CD4-positive, alpha-beta T cell treated with Interleukin-6 at 100 ng/mL for 8 hours (primary cell): ENCODE measurements at places on chromosomes 6 and 20.

- DNase-seq, result no peak
Measured at GRCh38 chr6:7721649-7722048, 4.2 kb upstream of the BMP6 start.

DNA sequence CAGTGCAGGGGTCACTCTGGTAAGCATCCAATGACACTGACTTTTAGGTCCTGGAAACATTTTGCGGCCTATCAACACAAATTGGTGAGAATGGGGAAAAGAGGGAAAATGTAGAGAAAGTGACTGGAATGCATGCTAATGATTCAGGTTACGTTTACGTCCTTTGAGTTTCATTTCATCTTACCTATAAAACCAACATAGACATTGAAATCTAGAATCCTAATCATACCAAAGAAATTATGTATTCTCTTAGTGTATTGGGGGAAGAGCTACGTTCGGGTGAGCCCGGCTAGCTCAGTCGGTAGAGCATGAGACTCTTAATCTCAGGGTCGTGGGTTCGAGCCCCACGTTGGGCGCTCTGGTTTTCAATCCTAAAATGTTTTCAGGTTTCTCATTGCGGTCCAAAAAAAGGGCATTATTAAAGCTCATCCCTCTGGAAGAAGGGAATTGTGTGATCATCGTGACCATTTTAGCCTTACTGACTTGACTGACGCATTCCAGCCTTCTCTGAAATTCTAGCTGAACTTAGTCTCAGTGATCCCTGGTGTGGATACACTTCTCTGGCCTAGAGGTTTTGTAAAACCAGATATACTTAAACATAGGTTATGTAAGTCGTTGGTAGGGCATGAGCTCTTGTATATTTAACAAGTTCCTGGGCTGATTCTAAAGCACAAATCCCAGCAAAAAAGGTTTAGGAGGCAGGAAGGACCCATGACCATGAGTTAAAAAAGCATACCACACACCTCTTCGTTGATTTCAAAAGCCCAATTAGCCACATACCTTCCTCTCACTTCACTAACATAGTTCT lies 18.3 kb downstream of the HMGN4 start:
- DNase-seq, result no peak

DNA sequence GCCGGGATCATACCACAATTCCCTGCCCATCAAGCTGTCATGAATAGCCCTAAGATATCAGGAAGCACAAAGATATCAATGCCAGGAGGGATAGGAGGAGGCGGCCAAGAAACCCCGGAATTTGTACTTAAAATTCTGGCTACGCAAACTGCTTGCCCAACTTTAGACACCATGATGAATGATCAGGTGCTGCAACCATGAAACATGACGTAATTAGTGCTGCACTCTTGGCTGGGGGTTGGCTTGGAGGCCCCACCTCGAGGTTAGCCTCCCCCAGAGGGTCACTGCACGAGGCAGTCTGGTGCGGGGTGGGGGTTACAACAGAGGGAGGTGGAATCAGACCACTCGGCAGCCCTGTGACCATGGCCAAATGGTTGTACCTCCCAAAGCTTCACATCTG lies 8.9 kb downstream of the SIRPA start:
- DNase-seq, result no peak

DNA sequence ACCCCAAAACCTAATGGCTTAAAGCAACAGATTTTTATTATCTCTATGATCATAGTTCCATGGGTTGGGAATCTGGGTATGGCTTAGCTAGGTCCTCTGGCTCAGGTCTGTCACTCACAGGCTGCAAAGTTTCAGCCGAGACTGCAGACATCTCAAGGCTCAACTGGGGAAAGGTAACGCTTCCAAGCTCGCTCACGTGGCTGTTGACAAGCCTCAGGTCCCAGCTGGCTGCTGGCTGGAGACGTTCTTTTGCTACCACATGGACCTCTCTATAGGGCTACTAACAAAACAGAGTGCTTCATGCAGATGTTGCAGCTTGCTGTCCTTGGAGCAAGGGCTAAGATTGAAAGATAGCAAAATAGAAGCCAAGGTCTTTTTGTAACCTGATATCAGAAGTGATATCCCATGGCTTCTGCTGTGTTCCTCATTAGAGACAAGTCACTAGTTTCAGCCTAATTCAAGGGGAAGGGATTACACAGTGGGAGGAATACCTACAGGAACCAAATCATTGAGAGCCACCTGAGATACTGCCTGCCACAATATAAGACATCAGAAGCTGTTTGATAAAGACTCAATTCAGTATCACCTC lies 6.6 kb downstream of the HTR1E start:
- no peak for DNase-seq

DNA sequence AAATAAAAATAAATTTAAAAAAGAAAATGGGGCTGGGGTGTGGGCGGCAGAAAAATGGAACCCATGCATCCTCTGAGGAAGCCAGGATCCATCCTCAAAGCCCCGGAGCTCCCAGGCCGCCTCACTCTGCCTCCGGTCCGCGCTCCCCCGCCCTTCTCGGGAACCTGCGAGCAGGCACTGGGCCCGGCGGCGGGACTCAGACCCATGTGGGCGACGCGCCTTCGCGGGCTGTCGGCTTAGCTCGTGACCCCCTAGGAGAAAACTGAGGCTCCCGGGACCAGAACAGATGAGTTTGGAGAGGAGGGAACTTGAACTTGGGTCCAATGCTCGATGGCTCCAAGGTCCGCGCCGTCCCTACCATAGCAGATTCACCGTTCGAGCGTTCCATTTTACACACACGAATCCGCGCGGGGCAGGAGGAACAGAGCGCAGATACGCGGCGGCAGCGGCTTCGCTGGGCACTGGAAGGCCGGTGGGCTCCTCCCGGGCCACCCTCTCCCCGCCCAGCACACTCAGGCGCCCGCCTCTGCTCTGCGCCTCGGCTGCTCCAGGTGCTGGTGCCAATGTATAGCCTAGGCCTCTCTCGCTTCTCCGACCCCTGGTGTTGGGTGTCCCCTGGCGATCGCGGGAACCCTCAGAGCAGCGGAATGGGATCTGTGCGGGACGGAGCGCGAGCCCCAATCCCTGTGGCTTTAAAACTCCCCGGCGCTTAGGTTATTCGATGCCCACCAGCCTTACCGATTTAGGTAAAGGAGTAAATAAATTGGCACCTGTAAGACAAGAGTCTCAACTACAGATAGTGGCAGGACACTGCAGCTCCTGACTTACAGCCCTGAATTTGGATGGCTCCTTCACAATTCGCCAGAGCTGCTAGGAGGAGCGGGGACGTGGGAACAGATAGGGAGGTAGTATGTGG lies 39.2 kb downstream of the DPPA5 start:
- DNase-seq, result no peak

DNA sequence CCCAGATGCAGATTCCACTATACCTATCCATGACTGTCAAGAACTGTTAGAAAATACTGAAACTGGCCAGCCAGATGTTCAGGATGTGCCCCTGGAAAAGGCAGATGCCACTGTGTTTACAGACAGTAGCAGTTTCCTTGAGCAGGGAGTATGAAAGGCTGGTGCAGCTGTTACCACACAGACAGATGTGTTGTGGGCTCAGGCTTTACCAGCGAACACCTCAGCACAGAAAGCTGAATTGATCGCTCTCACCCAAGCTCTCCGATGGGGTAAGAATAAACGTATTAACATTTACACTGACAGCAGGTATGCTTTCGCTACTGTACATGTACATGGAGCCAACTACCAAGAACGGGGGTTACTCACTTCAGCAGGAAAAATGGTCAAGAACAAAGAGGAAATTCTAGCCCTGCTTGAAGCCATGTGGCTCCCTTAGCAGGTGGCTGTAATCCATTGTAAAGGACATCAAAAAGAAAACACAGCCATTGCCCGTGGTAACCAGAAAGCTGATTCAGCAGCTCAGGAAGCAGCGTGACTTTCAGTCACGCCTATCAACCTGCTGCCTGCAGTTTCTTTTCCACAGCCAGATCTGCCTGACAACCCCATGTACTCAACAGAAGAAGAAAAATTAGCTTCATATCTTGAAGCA lies 459.7 kb upstream of the HTR1E start:
- no peak for DNase-seq

- no peak for DNase-seq
Measured at GRCh38 chr20:22226849-22227700, 357.3 kb downstream of the FOXA2 start.

DNA sequence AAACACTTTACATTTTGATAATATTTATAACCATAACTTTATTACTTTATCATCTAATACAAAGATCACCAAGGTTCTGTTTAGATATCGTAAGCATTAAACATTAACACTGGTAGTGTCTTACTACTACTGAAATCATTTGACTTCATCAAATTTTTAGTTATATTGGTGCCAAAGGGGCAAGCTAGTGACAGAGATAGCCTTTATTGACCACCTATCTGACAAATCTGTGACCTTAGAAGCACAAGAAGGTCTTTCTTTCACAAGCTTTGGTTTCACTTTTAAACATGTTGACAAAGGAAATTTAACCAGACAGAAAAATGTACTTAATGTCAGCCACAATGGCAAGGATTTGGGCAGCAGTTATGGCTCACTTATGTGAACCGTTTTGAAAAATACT lies 50.7 kb upstream of the ENPP4 start:
- no peak for DNase-seq

GRCh38 chr6:2931970-2932748 lies 29.1 kb upstream of the SERPINB9 start:
- DNase-seq, result peak; percentile 89

GRCh38 chr6:137233911-137234863 lies 15.0 kb upstream of the IFNGR1 start:
- DNase-seq, result peak; percentile 53

GRCh38 chr6:147909640-147910039 lies 401.1 kb downstream of the SAMD5 start:
- no peak for DNase-seq

GRCh38 chr20:25237610-25238318 lies 10.1 kb upstream of the PYGB start:
- DNase-seq, result peak; percentile 21
